ENCODE measurements at places on chromosomes 2 and 18.
A peak's percentile ranks its signal among the peaks of the same experiment; 100 is the strongest.

GRCh38 chr2:173160618-173161017, 85.0 kb downstream of the MAP3K20 start:
- DNase-seq: no peak

GRCh38 chr2:215712871-215713790, 277.3 kb upstream of the FN1 start:
- DNase-seq: no peak

DNA sequence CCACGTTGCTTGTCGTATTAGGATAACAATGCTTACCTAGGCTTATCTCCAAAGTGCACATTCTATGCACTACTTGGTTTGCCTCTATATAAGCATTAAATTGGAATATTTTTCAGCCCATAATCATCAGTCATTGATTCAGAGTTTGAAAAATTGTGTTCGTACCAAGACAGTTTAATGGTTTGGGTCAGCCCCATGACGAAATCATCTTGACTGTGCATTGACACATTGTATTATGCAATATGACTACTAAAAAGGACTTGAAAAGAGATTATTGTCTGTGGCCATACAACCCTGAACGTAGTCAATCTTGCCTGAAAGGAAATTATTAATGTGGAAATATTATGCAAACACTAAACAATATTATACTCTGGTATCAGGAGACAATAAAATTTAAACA, 141.3 kb downstream of the EML6 start:
- DNase-seq: no peak

- DNase-seq: no peak
Observed at GRCh38 chr2:239456940-239457339, 56.1 kb upstream of the HDAC4 start.

- no peak for DNase-seq
Observed at GRCh38 chr2:28620291-28620793, 124.5 kb downstream of the PLB1 start.

GRCh38 chr2:135965756-135966155, 19.7 kb downstream of the DARS1 start:
- DNase-seq: no peak

- no peak for DNase-seq
Observed at GRCh38 chr2:145930318-145930717, 1410.4 kb upstream of the ZEB2 start.

DNA sequence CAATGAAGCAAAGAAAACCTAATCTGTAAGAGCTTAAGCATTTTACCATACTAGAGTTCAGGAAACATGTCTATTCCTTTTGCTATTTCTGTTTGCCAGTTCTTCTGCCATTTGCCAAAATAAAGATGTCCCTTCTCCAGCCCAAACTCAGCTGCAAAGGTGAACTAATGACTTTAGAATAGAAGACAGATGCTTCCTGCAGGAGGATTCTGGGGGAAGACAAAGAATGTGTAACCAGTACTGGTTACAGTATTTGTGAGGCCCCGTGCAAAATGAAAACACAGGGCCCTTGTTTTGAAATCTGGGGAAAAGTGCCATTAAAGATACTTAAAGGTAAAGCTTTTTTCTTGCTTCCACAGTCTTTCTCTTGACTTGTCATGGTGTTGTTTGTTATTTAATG, 34.3 kb upstream of the MTX2 start:
- DNase-seq: no peak

- peak; percentile 69 for DNase-seq
Observed at GRCh38 chr2:20115902-20116301, 64.5 kb upstream of the LAPTM4A start.

- no peak for DNase-seq
Observed at GRCh38 chr2:129829588-129829987, 149.9 kb upstream of the RAB6C start.

DNA sequence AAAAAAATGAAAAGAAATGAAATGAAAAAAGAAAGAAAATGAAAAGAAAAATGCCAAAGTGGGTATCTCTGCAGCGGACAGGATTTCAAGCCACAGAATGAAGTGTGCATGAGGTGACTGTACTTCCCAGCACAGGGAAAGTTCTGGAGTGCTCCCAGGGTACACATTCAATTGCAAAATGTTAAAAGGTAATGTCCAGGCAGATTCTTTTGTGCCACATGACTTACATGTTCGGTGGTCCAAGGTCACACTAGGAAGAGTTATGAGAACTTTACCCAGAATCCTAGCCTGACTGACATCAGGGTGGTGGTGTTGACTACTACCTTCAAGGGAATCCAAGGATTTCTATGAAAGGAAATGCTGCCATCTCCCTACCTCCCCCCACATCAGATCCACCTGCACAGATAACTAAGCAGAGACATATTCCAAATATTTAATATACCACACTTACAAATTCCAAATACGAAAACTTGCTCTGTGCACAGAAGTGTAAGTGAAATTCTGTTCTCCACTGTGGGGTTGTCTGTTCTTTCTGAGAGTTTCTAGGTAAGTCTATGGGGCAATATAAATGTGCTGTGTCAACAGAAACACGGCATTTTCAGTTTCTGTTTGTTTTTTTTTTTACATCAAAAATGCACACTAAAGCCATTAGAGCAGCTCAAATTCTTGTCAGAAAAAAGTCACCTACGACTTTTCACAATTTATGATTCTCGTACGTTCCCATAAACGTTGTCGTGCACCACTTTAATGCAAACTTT, 56.6 kb downstream of the CABYR start:
- DNase-seq: no peak

DNA sequence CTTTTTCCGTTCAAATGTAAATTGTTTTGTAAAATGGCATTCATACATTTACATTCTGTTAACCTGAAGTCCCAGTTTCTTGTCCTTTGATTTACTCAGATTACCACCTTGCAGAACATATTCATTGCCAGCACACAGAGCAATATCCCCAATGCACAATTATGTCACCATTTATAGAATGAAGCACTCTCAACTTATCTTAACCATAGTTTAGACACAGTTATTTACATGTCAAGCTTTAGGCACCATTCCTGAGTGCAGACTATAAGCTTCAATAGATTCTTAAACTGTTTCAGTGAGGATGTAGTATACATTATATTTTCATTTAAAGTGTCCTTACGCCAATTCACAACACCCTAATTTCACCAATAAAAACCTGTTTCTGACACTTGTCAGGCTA, 1977.9 kb downstream of the SUCLG1 start:
- no peak for DNase-seq

GRCh38 chr2:151422917-151423439, 13.3 kb downstream of the RIF1 start:
- DNase-seq: no peak

DNA sequence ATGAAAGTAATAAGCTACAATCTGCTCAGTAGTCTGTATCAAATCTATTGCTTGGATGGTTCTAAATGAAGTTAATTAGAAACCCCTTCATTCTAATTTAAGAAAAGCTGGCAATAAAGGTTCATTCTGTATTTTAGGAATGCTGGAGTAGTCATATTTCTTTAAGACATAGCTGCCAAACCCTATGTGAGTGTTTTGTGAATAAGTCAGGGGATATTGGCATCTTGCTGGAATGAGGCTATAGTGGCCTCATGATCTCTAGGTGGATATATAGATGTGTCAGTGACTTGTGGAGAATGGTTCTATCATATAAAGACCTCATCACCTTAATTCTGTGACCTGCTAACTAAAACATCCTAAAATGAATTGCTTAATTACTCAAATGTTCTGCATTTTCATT, 196.3 kb downstream of the PDE1A start:
- DNase-seq: no peak

- DNase-seq: no peak
Observed at GRCh38 chr2:126909366-126909765, 10.7 kb downstream of the TEX51 start.

- no peak for DNase-seq
Observed at GRCh38 chr18:11288401-11288800, 139.0 kb upstream of the PIEZO2 start.

GRCh38 chr2:132542953-132543569, 126.5 kb downstream of the GPR39 start:
- DNase-seq: no peak

GRCh38 chr2:68935471-68935870, 17.2 kb downstream of the GKN2 start:
- DNase-seq: no peak

DNA sequence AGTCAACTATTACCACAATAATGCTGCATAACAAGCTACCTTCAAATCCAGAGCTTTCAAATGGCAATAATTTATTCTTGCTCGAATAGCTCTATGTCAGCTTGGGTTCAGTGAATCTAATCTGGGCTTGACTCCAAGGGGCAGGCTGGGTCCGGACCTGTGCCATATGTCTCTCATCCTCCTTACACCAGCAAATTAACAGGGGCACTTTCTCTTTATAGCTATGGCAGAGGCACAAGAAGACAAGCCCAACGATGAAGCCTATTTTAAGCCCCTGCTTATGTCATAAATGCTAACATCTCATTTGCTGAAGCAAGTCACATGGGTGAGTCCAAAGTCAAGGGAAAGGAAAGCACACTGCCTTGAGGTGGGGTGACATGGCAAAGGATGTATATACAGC, 13.3 kb upstream of the ZNF521 start:
- no peak for DNase-seq

- no peak for DNase-seq
Observed at GRCh38 chr2:120740765-120741524, 5.3 kb downstream of the GLI2 start.

- DNase-seq: no peak
Observed at GRCh38 chr2:218882461-218882816, 1.8 kb downstream of the WNT10A start.

GRCh38 chr2:173394091-173394974, 39.7 kb downstream of the CDCA7 start:
- no peak for DNase-seq

- no peak for DNase-seq
Observed at GRCh38 chr18:28729321-28729720, 552.4 kb upstream of the CDH2 start.

- no peak for DNase-seq
Observed at GRCh38 chr18:59996370-59996966, 96.7 kb downstream of the PMAIP1 start.

DNA sequence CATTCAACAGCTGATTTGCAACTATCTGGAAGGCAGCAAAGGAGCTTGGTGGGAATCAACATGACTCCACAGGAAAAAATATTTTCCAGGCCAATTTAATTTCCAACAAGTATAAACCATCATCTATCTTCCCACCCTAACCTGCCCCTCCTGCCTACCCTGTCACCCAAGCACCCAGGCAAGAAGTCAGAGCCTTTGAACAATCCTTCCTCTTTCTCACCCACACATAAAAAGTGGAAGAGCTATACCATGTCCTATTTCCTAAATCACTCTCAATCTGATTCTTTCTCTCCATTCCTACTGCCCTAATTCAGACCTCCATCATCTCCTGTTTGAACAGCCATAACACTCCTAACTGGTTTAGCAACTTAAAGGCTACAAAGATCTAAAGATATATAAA, 12.7 kb downstream of the SPIRE1 start:
- DNase-seq: no peak

Data from Peyer's patch (tissue), 4 donors.